ENCODE measurements at places on chromosomes 3 and 15.

DNA sequence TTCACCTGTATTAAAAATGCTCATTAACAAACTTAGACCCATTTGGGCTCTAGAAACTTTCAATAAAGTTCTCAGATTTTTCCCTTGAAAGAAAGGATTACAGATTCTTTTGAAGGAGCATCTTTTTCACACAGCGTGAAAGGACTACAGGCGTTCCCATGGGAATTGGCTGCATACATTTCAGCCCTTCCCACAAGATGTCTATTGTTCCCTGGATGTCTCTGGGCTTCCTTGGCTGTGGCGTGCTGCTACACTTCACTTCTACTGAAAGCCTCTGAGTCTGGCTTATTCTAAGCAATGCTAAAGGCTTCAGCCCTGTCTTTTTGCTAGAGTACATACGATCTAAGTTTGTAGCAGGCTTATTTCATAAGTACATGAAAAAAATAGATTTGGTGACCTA, 1.4 kb downstream of the VEPH1 start:
- peak; percentile 22 for DNase-seq

- no peak for DNase-seq
Measured at GRCh38 chr3:163384383-163384782, 1693.9 kb downstream of the SI start.

- peak; percentile 9 for DNase-seq
Measured at GRCh38 chr15:67968966-67969365, 85.1 kb upstream of the PIAS1 start.

- no peak for DNase-seq
Measured at GRCh38 chr3:74636981-74637380, 22.5 kb upstream of the CNTN3 start.

GRCh38 chr3:17577796-17578520, 164.5 kb downstream of the TBC1D5 start:
- no peak for DNase-seq

DNA sequence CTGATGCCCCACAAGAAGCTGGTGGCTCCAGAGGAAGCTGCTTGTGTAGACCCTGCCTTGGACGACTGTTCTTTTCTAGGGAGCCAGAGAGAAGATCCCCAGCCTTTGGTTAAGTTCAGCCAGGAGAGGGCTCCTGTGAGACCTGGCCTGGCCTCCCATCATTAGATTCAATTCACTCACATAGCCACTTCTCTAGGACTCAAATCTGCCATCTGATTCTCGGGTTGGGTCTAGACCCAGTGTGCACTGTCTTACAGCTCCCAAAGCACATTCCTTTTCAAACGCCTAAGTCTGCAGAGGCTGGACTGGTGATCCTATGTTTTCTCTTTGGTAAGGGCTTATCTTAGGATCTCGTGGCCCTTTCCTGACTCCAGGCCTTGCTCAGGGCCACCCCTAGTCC, 81.7 kb upstream of the NPHP3 start:
- DNase-seq, result no peak

GRCh38 chr3:81443958-81444357, 317.5 kb downstream of the GBE1 start:
- DNase-seq, result no peak

DNA sequence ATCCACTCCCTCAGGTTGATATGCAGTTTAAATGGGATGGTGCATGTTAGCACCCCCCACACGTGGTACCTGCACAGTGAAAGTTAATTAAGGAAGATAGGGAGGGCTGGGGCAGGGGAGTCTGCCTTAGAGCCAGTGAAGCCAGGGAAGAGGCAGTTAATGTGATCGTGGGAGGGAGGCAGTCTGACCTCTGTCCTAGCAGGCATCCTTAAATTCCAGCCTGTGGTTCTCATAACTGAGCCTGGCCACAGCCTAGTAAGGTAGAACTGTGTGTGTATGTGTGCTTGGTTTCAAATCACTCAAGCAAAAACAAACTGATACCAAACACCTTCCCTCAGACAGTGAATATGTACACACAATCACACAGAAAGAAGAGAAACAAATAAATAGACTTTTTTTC, 319.1 kb upstream of the TLE3 start:
- no peak for DNase-seq

- no peak for DNase-seq
Measured at GRCh38 chr3:190097025-190097424, 23.7 kb downstream of the P3H2 start.

DNA sequence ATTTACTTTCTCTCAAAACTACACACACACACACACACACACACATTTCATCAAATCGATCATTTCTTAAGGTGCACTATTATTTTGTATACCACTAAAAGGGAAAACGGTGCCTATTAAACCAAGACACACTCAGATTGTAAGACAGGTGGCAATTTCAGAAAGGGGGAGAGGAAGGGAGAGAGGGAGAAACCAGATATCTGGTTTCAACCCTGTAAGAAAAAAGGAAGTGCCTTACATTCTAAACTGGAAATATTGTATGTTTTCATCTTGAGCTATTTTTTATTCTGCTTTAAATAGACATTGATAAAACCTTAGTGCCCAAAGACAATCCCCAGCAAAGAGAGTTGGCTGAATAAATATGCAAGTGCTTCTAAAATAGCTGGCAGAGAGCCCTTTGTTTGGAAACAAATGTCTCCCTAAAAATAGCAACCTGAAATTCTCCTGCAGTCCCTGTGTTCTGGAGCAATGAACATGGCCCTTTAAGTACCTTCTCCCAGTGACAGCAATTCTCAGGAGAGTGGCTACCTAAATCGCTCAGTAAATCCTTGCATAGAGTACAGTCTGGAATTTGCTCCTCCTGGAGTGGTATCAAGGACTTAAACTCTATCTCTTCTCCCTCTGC, 85.7 kb downstream of the RARB start:
- DNase-seq, result peak; percentile 11

- no peak for DNase-seq
Measured at GRCh38 chr15:99963976-99964375, 230.7 kb upstream of the LYSMD4 start.

DNA sequence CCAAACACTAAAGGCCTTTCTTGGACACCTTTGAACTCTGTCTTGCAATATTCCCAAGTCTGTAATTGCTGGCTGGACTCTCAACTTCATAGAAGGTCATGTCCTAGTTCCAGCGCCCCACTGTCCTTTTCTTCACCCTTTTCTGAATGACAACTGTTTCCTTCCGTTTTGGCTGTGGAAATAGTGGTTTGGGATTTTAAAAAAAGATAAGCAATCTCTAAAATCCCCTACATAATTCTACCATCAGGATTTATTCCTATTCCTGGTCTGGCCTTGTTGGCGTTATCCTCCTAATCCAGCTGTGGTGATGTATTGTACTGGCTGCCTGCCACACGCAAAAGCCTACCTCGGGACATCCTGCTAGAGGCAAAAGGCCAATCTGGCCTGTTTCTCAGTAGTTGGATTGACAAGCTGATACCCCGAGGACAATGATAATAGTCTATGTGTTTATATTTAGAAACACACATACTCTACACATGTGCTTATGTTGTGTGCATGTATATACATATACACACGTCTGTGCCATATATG, 440.3 kb upstream of the DPH6 start:
- no peak for DNase-seq

GRCh38 chr3:23804441-23805209, 1.1 kb upstream of the UBE2E1 start:
- no peak for DNase-seq

DNA sequence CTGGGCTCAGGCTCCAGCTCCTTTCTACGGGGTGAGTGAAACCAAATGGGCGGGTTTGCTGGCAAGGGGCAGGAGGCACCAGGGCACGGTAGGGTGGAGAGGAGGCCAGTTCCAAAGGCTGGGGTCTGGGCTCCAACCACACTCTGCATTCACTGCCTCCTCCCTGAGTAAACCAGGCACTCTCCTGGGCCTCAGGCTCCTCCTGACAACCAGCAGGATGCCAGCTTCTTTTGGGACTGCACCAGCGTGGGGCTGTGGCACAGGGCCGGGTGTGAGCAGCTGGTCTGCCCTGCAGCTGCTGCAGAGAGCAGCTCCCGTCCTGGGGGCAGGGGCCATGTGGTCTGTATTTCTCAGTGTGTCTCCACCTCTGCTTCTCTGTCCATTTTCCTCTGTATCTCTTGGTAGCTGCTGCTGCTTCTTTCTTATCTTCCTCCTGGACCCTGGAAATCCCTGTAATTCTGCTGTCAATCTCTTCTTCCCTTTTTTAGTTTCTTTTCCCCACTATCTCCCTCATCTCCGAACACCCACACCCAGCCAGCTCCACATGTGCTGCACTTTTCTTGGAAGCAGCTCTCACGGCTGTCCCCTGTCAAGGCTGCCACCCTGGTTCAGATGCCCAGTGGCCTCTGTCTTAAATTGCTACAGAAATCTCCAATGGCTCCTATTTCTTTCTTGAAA, 54.9 kb upstream of the TBC1D21 start:
- DNase-seq, result no peak

DNA sequence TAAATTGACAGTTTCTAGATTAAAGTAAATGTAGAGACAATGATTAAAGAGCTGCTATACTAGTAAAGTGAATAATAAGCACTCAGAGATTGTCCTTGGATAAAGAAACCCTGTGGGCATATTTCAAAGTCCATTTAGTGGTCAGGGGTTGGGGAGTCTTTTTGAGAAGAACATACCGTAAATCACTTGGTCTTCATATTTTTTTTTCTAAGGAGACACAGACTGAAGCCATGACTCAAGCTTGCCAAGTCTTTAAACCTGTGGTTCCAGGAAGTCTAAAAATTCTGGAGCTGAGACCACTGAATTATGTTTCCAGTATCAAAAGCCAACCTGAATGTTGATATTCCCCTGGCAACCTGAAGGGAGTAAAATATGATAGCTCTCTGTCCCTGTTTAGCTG, 171.0 kb downstream of the TPRG1 start:
- DNase-seq, result no peak

DNA sequence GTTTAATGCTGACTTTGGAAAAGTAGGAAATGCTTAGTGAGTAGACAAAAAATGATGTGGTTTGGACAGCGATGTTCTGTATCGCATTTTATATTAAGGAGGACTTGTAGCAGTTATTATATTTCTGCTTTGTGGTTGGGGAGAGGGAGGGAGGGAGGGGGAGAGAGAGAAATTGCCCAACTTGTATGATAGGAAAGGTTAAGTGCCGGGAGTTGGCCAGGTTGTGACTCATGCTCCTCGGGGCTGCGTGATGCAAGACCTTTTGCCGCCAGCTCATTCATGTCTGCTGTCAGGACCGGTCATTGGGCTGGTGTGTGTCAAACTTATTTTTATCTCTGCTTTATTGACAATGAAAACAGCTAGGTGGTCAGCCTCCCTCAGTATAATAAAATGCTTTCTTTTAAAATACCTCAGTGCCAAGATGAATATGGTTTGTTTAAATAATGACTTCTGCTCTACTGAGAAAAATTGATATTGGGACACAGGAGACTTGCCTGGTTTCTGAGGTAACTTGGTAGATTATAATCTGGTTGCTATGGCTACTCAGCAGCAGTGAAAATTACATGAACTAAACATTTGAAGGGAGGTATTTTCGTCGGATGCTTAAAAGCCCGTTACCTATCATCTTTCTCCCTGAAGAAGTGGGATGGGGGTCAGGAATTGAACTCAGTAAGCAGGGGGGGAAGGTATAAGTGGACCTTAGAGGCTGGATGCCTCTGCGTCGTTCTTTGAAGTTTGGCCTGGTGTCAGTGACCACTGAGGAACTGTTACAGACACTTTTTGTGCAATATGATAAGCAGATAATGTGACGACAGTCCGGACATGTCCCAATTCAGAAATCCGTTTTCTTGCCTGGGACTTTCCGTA, 90.7 kb downstream of the FNDC3B start:
- no peak for DNase-seq

DNA sequence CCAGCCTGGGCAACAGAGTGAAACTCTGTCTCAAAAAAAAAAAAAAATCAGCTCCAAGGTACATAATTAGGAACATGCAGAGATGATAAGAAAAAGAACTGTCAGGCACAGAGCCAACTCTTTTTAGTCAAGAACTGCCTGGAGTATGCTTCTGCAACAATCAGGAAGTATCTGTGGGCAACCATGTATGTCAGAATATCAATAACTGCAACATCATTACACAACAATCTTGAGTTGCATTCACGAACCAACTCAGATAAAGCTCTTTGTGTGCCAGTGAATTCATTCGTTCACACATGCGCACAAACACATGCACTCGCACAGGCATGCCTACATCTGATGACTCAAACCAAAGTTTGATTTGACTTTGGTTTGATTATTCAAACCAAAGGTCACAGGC, 32.1 kb downstream of the EFHB start:
- DNase-seq, result no peak

GRCh38 chr15:94610069-94610468, 378.7 kb downstream of the MCTP2 start:
- peak; percentile 15 for DNase-seq

- no peak for DNase-seq
Measured at GRCh38 chr15:43969802-43970375, 143.1 kb downstream of the WDR76 start.

GRCh38 chr3:107064405-107065060, 312.7 kb upstream of the CCDC54 start:
- peak; percentile 80 for DNase-seq

DNA sequence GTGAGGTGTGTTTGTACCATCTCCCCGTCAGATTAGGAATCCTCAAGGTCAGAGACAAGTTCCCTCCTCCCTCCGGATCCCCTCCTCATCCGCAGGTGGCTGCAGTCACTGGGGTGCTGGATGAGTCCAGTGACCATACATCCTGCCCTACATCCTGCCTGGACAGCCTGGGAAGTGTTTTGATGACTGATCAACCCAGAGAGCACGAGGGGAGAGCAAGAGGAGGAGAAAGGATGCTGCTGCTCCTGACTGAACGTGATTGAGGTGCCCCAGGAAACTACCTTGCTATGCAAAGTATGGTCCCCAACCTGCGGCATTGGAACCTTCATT, 65.1 kb downstream of the SLC12A8 start:
- no peak for DNase-seq

DNA sequence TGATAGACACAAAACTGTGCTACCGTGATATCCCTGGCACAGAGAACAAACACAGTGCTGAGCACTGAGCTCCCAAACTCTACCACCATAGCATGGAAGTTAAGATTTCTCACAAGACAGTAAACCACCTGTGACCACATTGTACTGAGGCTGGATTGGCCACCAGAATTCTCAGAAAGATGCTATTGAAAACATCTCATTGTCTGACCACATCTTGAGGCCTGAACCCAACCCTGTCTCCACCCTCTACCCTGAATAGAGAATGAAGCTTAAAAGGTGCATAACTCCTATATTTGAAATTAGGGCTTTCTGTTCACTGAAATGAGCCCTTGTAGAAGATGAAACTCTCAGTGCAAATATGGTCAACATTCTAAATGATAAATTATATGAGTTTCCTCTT, 281.3 kb upstream of the NPAP1 start:
- DNase-seq, result no peak

DNA sequence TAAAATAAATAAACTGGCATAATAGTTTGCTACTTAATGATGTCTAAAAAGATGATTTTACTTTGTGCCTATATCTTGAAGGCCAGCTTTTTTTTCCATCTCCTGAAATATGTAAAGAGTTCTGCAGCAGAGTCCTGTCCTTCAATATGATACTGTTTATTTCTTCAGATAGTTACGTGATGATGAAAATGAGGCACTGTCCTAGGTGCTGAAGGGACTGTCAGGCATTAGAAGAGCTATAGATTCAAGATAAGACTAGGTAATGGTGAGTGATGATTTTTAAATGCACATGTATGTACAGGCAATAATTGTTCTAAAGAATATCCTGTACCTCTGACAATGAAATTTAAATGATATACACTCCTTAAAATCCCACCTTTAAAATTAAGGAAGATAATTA, 326.9 kb upstream of the DNAJC19 start:
- DNase-seq, result no peak

GRCh38 chr15:80760960-80761359, 18.2 kb upstream of the CEMIP start:
- DNase-seq, result no peak
